ENCODE measurements at places on chromosomes 7 and 10.

DNA sequence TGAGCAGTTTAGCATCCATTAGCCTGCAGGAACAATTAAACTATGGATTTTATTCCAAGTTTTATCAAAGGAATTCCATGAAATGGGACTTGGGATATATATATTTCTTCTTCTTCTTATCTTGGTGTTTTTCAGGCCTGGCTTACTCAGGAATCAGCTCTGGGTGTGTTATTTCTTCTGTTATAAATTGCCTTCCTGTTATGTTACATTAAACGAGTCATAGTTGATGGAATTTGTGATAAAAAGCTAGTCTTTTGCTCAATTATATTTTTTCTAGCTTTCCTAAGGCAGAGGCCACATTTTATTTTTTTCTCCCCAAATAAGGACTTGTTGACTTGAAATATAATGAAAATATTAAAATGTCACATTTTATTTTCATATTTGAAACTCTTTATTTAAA lies 141.3 kb downstream of the EPC1 start:
- DNase-seq: no peak

DNA sequence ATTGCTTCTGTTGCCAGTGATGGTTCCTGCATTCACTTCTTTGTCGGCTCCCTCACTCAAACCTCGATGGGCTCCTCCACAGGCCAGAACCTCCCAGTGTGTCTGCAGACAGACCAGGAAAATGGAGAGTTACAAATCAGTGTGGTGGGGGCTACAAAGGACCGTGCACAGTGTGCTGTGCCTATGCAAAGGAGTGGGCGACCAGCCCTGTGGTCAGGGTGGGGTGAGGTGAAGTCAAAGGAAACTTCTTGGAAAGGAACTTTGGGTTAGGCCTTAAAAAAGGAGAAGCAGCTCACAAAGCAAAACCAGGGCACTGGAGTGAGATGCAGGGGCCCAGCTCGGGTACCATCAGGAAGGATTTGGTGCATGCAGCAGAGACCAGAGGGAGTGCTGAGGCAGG lies 304.3 kb upstream of the ZMIZ1 start:
- DNase-seq: no peak

DNA sequence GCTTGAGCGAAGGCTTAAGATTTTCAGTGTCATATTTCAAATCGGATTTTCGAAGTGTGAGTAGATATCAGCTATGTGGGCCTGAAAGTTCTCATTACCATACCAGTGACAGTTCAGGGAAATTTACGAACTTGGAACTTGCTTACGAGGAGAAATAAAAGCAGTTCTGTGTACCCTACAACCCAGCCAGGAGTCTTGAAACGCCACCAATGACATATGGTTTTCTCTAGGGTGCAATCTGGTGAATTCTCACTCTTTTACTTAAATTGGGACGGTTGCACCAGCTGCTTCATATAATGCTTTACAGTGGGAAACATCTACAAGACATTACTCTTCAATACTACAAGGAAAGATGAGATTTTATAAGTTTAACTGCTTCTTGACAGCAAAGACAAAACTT lies 253.6 kb upstream of the FOXK1 start:
- no peak for DNase-seq

GRCh38 chr10:117139581-117140524 lies 1.8 kb upstream of the VAX1 start:
- no peak for DNase-seq

DNA sequence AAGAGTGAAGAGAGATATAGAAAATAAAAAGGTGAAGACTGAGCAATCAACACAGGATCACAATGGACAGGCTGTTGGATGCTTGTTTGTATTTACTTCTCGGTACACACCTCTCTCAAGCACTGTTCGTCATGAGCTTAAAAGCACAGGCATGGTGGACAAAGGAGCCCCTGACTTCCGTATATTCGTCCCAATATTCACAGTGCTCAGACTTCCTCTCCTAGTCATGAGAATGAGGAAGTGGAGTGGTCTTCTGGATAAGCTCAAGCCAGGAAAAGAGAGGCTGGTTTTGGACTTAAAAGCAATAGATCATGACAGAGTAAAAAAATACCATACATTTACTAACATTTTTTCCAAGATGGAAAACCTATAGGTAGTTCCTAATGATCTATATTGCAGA lies 172.5 kb downstream of the SORCS1 start:
- no peak for DNase-seq

- no peak for DNase-seq
These were observed 560.6 kb downstream of the GATA3 start for GRCh38 chr10:8615118-8615517.

DNA sequence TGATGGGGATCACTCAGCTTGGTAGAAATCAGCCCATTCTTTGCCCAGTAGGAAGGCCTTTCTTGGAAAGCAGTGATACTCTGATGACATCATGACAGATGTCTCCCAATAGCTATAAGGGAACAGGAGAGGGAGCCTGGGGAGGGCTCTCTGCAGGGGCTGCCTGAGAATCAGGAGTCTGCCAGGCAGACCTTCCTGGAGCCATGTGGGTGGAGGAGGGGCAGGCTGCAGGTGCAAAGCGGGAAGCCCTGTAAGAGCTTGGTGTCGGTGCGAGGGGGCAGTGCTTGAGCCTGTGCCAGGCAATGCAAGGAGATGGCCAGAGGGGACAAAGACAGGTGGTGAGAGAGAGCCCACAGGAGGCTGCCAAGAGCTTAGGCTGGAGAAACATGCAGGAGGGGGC lies 5.0 kb upstream of the TNS3 start:
- DNase-seq: no peak

- DNase-seq: no peak
These were observed 34.5 kb upstream of the PDZD8 start for GRCh38 chr10:117409549-117410305.

DNA sequence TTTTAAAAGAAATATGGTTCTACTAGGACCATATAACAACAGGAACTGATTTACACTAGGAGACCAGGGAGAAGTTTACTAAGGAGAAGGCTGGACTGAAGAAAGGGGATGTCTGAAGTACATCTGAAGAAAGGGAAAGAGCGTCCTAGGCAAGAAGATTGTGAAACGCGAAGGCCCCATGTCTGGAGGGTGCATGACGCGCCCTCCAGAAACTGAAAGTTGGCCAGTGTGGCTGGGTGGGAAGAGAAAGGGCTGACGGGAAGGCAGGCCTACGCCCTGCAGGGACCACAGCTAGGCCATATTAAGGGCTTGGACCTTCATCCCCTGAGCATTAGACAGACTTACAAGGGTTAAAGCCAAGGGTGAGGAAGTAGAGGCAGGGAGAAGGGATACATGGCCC lies 158.0 kb downstream of the TRIL start:
- no peak for DNase-seq

- no peak for DNase-seq
These were observed 741 bp downstream of the GPR85 start for GRCh38 chr7:113085781-113086390.

GRCh38 chr7:32015133-32015532 lies 55.1 kb downstream of the PDE1C start:
- no peak for DNase-seq

DNA sequence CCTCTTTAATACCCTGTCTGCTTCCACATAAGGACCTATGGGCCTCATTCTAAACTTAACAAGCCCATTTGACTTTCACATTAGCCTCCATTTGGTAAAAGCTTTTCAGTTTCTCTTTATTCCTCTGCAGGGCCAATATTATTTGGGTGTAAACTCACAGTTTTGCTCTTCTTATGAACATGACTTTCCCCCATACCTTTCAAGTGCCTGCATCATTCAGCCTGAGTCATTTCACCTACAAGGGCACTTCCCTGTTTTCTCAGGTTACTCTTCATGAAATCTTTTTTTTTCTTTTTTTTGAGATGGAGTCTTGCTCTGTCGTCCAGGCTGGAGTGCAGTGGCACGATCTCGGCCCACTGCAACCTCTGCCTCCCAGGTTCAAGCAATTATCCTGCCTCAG lies 1258.1 kb upstream of the CELF2 start:
- no peak for DNase-seq

DNA sequence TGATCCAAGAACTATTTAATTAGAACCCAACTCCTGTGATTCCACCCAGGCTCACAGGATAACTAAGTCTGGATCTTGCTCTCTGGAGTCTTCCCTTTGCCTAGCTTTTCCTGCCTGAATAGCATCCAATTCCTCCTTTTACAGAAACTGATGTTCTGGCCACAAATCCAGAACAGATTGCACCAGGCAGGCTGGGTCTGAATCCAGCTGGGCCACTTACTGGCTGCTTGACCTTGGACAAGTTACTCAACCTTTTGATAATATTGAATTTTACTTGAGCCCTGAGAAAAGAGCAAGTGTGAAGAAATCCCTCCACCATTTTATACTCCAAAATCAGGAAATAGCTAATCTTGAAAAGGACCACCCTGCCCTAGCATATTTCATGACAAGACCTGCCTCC lies 55.5 kb upstream of the SLC35G1 start:
- no peak for DNase-seq

DNA sequence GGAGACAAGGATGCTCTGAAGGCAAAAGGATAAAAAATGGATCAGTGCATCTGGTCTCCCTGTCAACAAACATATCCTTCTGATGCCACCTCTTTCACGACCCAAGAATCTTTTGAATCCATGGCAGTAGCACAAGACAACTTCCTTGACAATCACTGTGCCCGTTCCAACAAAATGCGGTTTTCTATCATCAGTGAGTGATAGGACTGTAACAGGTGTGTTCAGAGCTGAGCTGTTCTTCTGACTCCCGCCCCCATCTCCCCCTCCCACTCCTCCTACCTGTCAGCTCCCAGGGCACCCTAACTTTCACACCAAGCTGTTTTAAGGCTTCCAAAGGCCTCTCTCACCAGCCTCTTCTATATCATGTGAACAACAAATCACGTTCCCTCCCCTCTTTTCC lies 74.8 kb downstream of the PARD3 start:
- DNase-seq: no peak

- DNase-seq: no peak
These were observed 195.7 kb downstream of the CACNA2D1 start for GRCh38 chr7:82247814-82248433.

GRCh38 chr10:33660329-33660728 lies 325.9 kb upstream of the NRP1 start:
- DNase-seq: no peak

DNA sequence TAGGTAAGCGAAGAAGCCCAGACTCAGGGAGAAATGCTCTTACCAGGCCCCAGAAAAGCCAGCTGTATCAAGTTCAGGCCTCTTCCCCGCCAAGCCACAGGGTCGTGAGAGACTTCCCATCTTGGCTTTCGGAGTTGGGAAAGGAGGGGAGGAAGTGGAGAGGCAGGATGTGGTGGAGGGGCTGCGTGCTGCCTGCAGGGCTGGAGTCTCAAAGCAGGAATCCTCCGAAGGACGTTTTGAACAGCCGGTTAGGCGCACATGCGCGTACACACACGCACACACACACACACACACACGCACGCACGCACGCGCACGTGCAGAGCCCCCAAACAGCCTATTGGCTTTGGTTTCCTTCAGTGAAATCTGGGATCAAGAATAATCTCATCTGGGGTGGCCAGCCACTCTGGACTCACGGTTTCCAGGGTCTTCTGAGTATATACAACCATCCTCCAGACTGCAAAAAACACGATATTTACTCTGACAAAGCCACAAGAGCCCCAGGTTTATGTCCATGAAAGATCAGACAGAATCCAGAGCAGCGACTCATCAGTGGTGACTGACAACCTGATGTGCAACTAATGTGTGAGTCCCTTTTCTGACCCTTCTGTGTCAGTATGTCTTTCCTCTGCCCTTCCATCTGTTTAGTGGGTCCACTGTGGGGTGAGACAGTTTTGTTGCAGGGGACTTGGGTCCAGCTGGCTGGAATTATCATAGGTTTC lies 115.0 kb upstream of the ZNF438 start:
- no peak for DNase-seq

DNA sequence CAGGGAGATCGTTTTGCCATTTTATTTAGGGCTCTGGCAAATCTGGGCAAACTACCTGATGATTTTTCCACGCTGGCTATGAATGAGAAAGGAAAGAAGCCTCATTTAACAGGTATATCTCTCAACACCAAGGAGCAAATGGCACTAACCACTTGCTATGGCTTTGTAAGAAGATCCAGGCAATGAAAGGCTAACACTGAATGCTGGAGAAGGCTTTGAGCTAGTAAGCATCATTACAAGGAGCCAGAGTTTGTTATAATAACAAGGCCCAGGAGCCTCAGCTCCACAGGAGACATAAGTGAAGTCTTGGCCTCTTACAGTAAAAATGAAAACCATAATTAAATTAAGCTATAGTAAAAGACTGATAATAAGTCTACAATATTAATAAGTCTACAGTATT lies 123.1 kb downstream of the CNOT4 start:
- no peak for DNase-seq

GRCh38 chr7:138166681-138167080 lies 90.4 kb downstream of the AKR1D1 start:
- no peak for DNase-seq

DNA sequence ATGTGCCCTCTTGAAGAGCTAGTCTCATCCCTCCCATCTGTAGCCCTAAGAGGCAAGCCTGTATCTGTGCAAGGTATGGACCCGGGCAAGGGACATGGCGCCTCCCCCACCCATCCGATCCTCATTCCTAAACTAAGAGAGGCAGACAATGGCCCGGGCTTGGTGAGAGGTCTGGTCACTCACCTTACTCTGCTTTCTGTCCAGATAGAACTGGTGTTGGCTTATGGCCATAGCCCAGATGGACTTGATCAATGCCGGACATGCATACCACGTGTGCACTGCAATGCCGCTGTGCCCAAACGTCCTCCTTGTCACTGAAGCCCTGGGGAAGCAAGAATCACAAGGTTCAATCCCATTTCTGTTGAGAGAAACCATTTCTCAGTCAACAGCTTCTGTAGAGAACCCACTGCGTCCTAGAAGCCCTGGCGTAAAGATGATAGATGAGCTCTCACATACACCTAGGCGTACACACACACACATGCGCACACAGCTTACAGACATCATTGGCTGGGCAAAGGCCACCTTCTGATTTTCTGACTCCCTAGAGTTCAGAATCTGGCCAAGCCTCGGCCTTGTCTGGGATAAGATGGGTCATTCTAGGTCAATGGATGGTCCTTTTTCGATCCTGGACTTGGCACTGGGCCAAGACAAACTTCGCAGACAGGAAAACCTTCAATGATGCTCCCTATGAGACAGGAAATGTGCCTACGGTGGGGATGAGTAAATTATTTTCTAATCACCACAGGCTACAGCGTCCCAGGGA lies 114.6 kb downstream of the PRPF18 start:
- no peak for DNase-seq

GRCh38 chr7:35599061-35599460 lies 95.9 kb downstream of the HERPUD2 start:
- DNase-seq: no peak
